ENCODE measurements at places on chromosomes 5 and 9.
A peak's percentile ranks its signal among the peaks of the same experiment; 100 is the strongest.

DNA sequence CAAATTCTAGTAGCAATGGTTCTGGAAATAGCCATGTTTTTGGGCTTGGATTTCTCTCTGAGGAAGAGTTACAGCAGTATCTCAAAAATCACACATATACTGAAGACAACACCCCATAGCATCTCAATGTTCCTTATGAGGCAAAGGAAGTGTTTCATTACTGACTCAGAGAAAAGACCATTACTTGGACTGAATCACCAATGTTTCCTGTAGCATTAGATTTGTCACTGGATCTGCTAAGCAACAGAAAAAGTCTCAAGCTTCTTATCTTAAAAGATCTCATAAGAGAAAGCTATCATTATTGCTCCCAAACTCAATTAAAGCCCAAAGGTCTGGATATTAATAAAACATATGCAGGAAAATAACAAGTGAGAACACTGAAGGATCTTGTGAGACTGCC is 272.4 kb downstream of the ADAMTS6 start:
- no peak for DNase-seq

DNA sequence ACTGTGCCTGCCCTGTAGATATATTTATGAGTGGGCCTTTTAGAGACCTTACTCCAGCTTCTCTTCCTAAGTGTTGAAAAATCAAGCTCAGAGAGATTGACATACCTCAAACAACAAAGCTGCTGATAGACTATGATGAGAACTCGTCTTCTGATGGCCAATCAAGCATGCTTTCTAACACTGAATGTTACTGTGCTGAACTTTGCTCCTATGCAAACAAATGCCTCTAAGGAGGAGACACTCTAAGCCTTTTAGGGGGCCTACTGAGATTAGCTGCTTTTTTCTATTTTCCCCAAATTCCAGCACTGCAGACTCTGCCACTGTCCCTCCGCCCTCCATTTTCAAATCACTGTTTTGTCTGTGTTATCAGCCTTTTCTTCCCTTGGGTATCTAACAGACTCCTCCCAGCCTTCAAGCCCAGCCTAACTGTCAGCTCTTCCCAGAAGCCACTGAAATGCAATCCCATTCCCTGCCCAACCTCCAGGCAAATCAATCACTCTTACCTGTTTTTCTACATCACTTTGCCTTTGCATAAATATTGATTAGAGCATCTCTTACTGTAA is 39.5 kb downstream of the TXNDC8 start:
- DNase-seq: no peak

- DNase-seq: peak; percentile 67
Observed at GRCh38 chr9:137441289-137441934, at the start of gene ENTPD8. Gene ENTPD8 (minus strand): TSS chr9:137441357. CDS start chr9:137438285, 3,072 bp downstream.

DNA sequence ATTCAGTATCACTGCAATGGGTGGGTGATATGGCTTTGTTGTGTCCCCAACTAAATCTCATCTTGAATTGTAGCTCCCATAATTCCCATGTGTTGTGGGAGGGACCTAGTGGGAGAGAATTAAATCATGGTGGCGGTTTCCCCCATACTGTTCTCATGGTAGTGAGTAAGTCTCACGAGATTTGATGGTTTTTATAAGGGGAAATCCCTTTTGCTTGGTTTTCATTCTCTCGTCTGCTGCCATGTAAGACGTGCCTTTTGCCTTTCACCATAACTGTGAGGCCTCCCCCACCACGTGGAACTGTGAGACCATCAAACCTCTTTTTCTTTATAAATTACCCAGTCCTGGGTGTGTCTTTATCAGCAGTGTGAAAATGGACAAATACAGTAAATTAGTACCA is 9.5 kb upstream of the NANS start:
- no peak for DNase-seq

- DNase-seq: no peak
Observed at GRCh38 chr5:159052401-159053011, 47.2 kb downstream of the EBF1 start.

DNA sequence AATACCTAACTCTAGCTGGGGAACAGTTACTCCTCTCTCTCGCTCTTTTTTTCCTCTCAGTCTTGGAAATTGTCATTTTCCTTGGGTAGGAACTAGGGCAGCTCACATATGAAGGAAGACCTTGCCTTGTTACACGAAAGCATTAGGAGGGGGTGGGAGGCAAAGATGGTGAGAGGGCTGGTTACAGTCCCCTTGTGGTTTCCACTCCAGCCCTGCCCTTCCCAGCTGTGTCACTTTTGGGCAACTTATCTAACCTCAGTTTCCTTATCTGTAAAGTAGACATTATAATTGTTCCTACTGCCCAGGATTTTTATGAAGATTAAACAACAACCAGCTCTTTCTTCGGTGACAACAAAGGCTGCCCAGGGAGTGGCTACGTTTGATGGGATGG is 196.2 kb upstream of the CLINT1 start:
- no peak for DNase-seq

DNA sequence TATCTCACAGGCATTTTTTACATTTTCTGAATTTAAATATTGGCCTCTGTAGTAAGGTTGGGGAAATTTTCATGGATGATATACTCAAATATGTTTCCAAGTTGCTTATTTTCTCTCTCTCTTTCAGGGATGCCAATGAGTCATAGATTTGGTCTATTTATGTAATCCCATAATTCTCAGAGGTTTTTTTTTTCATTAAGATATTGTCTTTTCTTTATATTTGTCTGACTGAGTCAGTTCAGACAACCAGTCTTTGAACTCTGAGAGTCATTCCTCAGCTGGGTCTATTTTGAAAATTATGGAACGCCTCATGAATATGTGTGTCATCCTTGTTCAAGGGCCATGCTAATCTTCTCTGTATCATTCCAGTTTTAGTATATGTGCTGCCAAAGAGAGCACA is 223.2 kb downstream of the PCSK1 start:
- DNase-seq: no peak

GRCh38 chr9:117018966-117019617 is 332.0 kb downstream of the TRIM32 start:
- DNase-seq: no peak

GRCh38 chr9:101495810-101496209 is 37.8 kb upstream of the RNF20 start:
- DNase-seq: no peak

DNA sequence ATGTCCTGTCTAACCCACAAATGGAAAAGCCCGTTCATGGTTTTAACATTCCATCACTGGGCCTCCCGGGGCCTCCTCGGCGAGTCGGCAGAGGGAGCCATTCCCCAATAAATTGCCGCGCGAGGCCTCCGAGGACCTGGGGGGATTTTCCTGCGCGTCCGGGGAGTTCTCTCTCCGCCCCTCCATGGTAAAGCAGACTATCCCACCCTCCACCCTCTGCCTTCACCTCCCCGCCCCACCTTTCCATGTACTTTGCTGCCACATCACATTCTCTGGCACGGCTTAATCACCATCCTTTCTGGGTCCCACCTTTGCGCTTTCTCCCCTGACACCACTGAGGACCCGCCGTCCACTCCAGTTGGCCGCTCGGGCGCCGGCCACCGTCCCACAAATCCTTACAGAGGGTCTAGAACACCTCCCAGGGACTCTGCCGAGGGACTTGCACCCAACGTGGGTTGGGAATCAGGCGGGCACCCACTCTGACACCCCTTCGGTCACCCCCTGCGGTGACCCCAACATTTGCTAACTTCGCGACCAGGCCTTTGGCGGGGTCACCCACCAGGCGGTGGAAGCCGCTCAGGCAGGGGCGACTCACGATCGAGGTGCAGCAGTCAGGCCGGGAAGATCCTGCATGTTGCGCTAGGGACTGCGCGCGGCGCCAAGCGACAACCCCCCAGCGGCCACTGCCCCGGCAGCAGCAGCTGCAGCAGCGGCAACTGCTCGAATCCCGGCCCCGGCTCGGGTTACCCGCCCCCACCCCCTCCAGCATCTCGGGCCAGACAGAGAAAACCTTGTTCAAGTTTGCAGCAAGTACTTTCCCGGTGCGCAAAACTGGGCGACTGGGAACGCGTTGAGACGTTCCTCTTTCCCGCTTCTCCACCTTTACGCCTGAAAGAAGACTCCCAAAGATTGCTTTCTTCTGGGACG is at the start of gene MEGF10:
TSS of gene MEGF10 (plus strand) at position 778 of the 927 bp plus-strand sequence. CDS start 40,513 bp downstream, outside the sequence.
- DNase-seq: no peak

DNA sequence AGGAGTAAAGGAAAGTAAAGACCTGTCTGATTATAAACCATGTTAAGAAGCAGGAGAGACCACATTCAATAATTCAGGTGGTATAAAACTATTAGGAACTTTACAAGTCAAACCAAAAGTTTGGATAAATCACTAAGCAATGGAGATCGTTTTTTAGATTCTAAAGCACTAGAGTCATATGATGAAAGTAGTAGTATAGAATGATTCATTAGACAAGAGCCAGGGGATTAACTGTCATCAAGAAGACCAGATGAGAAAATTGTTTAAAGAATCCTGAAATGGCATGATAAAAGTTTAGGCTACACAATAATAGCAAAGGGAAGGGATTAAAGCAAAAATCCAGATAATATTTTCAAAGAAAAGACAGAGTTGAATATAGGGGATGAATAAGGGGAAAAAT is 12.9 kb upstream of the CARNMT1 start:
- no peak for DNase-seq

DNA sequence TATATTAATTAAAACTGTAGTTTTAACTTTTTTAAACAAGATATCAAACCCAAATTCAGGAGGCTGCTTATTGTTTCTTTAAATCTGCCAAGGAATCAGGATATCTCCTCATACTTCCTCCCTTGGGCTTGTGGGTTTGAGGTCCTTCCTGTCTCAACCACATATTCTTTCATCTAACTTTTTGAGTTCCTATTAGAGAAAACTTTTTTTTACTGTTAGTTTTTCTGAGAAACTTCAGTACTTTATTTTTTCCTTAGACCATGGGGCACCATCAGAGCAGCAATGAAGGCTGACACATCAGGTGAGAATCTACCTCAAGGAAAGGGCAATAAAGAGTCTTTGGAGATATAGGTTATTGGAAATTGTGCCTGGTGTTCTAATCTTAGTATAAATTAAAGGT is 56.7 kb downstream of the TSSK1B start:
- DNase-seq: no peak

DNA sequence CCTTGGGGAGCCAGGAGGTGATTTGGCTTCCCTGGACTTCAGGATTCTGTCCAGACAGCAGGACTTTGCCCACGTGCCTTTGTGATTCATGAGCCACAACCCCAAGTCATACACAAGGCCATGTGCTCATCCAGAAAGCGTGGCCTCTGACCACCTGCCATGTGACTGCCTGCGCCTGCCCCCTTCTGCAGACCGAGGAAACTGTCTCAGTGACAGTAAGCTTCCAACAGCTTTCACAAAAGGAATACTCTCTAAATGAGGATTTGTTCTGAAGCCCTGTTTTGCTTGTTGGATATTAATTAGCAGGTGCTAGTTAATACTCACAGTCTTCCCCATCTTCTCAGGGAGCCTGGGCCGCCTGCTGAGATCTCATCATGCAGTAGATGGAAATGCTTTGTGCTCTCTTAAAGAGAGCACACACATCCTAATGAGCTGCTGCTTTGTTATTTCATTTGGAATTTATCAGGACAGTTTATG is 36.9 kb upstream of the ANGPTL2 start:
- no peak for DNase-seq

GRCh38 chr5:127428748-127429147 is 88.7 kb upstream of the PRRC1 start:
- DNase-seq: no peak

- no peak for DNase-seq
Observed at GRCh38 chr5:137621306-137621705, 114.6 kb downstream of the KLHL3 start.

DNA sequence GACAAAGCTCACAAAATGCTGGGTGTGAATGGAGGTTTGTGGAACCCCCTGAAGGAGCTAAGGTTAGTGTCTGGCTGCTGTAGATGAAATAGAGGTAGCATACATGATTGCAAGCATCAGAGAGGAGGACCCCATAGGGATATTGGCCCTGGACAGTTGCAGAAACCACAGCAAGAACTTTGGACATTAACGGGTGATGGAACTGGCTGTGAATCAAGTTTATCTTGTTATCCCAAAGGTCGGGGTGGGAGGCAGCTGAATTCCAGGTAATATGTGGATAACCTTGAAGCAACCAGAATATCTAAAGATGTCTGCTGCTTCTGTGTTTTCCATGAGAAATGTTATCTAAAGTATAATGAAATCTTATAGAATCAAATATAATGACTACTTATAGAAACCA is 447.7 kb downstream of the ZSWIM6 start:
- DNase-seq: no peak

DNA sequence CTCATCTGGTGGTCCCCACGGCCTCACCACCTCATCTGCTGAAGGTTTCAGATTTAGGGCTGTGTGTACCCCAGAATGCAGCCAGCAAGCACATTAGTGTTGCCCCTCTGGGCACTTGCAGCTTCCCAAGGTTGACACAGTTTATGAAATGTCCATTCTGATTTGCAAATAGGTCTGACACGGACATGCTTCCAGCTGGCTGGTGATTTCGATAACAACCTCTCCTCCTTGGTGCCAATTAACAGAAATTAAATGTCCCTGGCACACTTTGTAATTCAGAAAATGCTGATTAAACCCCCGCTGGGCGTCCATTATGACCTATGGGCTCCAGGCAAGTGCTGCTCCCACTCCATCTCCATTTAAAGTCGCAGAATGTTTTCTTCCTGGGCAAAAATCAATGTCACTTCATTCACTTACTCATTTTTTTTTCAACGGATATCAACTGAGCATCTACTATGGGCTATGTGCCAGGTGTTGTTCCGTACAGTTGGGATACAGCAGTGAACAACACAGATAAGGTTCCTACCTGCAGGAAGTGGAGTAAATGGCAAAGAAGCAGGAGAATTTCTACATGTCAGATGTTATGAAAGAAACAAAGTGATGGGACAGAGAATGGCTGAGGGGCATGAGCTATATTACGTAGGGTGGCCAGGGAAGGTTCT is 32.0 kb downstream of the PLAC8L1 start:
- DNase-seq: no peak

DNA sequence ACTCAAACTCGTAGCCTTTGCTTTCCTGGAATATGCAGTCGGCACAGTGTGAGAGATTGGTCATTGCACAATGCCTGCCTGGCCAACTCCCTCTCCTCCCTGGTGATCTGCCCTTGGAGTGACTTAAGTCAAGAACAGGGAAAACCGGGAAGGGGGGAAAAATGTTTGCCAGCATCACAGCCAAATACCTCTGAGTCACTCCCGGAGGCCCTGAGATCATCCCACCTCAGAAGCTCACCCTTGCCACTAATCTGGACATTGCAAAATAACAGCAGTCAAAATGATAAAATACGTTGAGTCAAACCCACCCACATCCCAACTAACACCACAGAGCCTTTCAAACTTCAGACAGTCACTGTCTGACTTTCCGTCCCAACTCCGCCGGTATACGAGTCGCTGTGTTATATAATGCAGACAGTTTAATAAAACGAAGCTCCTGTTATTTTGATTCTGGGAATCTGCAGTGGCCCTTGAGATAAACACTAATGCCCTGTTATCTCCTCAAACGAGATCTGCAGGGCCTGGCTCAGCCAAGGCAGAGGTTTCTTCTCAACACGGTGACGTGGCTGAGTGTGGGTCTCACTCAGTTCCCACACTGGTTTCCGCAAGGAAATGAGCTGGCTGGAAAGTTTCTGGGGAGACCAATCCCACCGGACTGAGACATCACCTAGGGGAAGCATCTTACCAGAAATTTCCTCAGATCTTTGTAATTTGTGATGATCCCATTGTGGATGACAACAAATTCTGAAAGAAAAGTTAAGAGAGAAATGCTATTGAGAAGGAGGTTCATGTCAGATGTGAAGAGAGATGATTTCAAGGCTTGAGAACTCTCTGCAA is 22.1 kb downstream of the GFPT2 start:
- DNase-seq: no peak

GRCh38 chr5:82905986-82906385 is 171.2 kb downstream of the TMEM167A start:
- DNase-seq: no peak

All from NCI-H1105 treated with DMSO at 0.1 percent for 48 hours (cell line).